ENCODE measurements at places on chromosomes 3 and 15.

- no peak for DNase-seq
These were observed 106.5 kb upstream of the SATB1 start for GRCh38 chr3:18531662-18532061.

DNA sequence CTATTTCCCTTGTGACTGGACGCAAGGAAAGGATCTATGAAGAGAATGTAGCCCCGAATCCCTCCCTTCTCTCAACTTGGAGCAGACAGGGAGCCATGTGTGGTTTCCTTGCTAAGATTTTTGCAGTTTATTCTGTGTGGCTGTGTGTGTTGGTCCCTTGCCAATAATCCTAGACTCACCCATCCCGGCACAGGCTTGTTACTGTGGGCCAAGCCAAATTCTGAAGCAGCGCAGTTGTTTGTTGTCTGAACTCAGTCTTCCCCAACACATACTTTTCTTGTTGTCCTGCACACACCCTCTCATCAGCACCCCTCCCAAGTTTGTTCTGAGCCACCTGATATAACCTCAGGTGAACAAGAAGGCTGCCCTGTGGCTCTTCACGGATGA lies 193.3 kb upstream of the CTDSPL start:
- DNase-seq = no peak

- no peak for DNase-seq
These were observed 5.9 kb downstream of the MESP2 start for GRCh38 chr15:89781891-89782618.

- no peak for DNase-seq
These were observed 67.8 kb downstream of the WNT7A start for GRCh38 chr3:13812034-13812471.

GRCh38 chr3:166446291-166446690 lies 609.1 kb upstream of the BCHE start:
- DNase-seq = no peak

DNA sequence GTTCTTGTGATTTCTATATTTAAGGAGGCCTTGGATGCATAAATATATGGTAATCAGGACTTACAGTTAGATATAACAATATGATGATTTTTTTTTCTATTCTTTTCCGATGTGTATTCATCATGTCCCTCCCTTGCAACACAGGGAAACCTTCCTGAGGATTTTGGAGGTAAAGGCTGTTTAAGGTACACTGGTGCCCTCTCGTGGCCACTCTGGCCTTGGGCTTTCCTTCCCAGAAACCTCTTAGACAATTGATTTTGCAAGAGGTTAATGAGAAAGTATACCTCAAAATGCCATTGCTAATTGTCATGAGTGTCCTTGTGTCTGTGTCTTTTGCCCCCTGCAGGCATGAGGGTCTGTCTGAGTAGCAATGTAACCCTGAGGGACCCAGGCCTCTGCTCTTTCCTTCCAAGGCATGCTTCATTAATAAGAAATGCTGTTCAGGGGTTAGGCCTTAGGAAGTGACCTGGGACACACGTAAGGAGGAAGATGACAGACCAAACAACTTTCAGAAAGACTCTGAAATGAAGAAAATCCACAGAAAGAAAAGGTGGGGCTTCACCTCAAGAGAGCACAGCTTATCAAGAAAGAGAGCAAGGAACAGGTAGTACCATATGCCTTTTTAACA lies 70.3 kb upstream of the PPP2R3A start:
- no peak for DNase-seq

GRCh38 chr3:54180921-54181320 lies 58.6 kb downstream of the CACNA2D3 start:
- no peak for DNase-seq

GRCh38 chr15:25487226-25487884 lies 48.5 kb upstream of the UBE3A start:
- no peak for DNase-seq

DNA sequence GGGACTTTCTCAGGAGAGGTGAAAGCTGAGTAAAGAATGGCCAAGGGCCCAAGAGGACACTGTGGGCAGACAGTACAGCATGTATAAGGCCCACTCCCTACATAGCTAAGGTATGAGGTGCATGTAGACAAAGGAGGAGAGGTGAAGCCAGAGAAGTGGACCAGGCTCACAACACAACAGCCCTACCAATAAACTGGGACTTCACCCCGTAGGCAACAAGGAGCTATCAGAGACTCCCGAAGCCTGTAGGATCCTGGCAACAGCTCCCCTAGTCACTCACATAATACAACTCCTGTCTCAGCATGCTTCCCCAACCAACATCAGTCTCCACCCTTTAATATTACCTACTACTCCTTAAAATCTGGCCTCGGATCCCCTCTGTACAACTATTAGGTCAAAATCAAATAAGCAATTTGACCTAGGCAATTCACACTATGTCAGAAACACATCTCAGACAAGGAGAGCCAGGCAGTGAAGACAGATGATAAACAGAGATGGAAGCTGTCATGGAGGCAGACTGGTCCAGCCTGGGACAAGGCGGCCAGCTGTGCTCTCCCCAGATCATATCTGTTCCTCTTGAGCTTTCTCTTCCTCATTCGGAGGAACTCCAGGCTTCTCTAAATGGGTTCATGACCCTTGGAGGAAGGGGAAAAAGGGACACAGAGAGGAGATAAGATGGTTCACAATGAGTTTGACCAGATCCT lies 1.4 kb downstream of the XXYLT1 start:
- DNase-seq = no peak

DNA sequence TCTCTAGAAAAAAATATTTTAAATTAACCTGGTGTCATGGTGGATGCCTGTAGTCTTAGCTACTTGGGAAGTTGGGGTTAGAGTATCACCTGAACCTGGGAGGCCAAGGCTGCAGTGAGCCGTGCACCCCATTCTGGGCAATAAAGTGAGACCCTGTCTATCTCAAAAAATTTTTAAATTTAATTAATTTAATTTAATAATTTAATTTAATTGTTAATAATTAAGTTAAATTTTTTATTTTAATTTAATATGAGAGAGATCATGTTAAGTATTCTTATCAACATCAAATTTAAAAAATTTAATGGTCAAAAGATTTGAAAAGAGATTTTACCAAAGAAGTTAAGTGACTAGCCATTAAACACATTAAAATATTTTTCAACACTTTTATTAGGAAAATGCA lies 40.8 kb upstream of the FOXB1 start:
- no peak for DNase-seq

DNA sequence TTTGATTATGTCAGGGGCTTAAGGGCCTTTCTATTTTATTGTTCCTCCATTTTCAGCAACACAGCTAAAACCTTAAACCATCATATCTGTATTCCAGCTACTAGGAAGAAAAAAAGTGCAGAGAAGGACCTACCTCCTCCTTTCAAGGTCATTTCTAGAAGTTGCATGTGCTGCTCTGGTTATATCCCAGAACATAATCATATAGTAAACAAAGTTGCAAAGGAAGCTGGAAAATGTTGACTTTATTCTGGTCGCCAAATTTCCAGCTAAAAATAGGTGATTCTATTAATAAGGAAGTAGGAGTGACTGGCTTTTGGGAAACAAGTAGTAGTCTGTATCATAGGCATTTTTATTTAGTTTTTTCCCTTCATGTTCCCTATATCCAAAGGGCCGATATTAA lies 21.3 kb upstream of the B3GALNT1 start:
- DNase-seq = no peak

DNA sequence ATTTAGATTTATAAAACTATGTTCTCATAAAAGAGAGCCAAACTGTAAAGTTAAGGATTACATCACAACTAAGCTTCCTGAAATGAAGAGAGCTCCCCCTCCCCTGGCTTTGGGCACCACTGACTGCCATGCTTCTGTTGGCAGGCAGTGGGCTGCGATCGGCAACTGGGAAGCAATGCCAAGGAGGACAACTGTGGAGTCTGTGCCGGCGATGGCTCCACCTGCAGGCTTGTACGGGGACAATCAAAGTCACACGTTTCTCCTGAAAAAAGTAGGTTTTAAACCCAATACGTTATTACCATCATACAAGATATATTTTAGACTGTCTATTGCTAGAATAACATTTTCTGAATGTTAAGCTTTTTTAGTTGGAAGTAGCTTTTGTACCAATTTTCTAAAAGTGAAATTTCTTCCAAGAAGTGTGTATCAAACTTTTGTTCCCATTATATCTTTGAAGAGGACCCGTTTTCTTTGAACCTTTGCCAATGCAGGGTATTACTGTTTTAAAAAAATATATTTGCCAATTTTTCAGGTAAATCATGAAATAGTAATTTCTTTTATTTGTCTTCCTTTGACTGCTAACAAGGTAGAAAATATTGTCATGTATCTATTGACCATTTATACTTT lies 184.1 kb downstream of the ADAMTSL3 start:
- peak; percentile 42 for DNase-seq

DNA sequence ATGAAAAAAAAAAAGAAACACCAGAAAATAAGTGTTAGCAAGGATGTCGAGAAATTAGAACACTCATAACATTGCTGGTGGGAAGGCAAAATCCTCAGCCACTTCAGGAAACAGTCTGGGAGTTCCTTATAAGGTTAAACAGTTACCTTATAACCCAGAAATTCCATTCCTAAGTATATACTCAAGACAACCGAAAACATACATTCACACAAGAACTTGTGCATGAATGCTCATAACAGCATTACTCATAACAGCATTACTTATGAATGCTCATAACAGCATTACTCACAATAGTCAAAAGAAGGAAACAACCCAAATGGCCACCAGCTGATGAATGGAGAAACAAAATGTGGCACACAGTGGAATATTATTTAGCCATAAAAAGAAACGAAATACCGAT lies 34.8 kb upstream of the DCP1A start:
- DNase-seq = no peak

GRCh38 chr3:180743813-180744590 lies 64.7 kb upstream of the CCDC39 start:
- no peak for DNase-seq

DNA sequence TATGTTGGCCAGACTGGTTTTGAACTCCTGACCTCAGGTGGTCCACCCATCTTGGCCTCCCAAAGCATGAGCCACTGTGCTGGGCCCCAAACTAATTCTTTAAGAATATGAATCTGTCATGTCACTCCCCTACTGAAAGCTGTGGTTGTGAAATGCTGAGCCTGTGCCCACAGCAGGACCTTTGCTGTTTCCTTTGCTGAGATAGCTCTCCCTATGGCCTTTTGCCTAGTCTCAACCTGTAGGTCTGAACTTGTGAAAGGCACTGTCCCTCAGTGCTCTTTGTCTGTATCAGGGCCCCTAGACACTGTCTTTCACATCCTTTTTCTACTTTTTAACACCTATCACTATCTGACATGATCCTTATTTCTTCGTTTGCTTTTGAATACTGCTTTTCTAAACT lies 62.7 kb upstream of the CCR4 start:
- no peak for DNase-seq

GRCh38 chr3:73148206-73148605 lies 86.7 kb downstream of the EBLN2 start:
- no peak for DNase-seq

DNA sequence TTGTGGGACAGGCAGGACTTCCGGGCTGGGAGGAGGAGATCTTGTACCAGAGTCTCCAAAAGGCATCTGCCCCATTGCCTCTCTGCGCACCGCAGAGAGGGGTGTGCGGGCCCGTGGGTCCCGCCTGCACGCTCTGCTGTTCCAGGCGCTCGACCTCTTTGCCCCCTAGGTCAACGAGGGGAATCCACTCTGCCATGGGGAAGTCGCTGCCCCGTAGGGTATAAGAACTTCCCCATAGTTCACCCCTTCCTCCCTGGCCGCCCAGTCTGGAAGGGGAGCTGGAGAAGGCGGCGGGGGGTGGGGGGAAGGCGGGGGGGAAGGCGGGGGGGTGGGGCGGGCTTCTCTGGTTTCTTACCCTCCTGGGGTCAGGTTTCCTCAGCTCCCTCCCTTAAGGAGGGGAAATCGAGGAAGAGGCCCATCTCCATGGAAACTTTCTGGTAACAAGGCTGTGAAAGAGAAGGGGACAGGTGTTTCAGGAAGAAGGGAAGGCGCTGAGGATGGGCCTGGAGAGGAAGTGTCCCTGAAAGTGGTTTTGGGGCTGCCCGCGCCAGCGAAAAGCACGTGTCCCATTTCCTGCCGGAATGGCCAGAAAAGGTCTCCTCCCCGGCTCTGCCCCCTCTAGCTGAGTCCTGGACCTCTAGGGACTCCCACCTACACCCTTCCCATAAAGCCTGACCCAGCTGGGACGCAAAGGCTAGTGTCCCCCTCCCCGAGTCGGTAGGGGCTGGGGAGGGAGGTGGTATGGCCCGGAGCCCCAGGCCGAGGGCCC lies 27.5 kb downstream of the NR1I2 start:
- DNase-seq = no peak

DNA sequence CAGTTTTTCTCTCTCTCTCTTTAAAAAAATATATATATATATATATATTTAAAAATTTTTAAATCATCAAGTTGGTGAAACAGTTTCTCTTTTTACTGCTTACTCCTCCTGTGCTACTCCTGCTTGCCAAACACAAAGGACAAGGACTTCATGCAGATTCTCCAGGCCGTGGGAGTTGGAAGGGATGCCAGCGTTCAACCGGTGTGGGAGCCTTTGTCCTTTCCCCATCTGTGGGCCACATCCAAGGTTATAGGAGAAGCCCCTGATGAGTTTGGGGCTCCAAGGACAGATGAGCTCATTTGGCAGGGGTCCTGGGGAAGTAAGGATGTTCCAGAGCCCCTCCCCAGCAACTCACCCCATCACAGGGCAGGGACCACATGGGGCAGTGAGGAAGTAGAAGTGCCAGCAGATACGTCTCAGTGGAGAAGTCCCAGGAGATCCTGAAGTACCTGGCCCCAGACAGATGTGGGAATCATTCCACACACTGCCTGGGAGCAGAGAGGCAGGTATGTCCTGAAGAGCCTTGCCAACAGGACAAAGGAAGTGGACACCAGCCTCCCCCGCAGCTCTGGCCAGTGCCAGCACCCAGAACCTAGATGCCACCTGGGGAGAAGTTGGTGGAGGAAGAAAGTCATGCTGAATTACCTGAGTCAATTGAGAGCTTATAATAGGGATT lies 36.6 kb downstream of the CCK start:
- no peak for DNase-seq

DNA sequence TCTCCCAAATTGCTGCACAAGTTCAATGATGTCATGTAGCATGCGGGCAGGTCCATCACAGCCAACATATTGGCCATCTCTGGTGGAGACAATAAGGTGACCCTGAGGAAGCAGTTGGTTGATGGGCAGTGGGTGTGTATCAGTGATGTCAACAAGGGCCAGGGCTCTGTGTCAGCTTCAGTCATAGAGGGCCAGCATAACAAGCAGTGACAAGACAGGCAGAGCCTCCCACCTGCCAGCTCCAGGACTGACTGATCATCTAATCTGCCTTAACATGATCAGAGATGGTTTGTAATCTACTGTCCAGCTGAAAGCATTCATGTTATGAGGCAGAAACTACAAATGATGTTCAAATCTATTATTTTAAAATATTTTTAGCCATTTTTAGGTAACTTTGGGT lies 62.3 kb downstream of the GLB1 start:
- DNase-seq = no peak

DNA sequence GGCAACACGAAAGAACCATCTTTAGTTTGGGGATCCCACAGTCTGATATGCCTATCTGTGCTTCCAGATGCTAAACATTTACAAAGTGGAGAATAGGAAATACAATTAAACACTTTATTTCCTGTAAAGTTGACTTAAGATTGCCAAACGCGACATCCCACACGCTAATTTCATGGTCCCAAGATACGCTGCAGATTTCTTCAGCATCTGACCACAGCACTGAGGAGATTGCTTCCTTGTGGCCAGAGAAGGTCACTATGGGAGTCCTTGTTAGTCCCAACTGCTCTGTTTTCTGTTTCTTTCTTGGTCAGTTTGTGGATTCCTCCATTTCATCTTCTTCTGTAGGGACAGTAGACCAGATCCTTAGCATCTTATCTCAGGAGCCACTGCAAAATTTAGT lies 43.3 kb downstream of the ASB7 start:
- DNase-seq = no peak

All from vagina (tissue), 2 donors.